ENCODE measurements at places on chromosomes 13 and 19.

DNA sequence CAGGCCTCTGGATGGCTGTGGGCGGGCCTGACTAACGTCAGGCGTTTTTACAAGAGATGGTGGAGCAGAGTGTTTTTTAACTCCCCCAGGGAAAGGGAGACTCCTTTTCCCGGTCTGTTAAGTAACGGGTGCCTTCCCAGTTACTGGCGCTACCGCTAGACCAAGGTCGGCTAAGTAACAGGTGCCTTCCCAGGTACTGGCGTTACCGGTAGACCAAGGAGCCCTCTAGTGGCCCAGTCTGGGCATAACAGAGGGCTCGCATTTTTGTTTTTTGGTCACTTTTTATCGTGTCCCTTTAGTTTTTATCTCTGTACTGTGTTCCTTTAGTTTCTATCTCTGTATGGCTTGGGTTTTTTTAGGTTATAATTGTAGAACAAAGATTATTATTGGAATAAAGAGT is 10.0 kb downstream of the ZNF383 start:
- peak; percentile 38 for DNase-seq

DNA sequence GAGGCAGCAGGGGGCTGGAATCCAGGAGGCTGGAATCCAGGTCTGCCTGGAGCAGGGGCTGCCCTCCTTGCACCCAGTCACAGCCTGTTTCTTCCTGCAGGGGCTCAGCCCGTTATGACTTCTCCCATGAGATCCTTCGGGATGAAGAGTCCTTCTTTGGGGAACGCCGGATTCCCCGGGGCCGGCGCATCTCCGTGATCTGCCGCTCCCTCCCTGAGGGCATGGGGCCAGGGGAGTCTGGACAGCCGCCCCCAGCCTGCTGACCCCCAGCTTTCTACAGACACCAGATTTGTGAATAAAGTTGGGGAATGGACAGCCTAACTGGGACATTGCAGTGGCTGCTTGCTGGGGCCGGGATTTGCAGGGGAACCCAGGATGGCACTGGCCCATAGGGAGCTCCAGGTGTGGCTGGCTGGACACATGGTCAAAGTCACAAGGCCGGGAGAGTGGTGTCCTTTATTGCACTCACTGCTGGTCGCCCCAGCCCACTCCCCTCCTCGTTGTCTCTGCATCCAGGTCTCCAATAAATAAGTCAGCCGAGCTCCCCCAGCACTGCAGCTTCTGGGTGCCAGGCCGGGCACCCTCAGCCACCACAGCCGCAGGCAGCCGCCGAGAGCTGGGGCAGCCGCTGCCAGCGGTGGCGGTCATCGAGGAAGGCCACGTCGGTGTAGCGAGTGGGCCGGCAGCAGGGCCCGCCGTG is 872 bp downstream of the PSPN start:
- no peak for DNase-seq

DNA sequence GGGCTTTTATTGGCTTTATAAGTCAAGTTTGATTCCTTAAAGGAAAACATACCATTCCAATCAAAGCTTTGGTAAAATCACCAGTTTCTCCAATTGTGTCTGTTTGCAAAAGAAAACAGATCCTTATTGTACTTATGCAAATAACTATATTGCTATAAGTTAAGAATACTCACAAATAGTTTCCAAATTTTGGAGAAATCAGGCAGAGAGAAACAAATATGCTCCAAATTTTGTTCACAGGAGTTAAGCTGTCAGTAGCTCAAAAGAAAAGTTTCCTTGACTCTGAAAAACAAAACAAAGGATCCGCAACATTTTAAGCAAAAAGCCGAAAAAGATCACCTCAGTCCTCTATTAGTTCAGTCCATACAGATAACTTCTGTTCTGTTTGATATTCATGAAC is 19.2 kb upstream of the IGFL4 start:
- DNase-seq = no peak

DNA sequence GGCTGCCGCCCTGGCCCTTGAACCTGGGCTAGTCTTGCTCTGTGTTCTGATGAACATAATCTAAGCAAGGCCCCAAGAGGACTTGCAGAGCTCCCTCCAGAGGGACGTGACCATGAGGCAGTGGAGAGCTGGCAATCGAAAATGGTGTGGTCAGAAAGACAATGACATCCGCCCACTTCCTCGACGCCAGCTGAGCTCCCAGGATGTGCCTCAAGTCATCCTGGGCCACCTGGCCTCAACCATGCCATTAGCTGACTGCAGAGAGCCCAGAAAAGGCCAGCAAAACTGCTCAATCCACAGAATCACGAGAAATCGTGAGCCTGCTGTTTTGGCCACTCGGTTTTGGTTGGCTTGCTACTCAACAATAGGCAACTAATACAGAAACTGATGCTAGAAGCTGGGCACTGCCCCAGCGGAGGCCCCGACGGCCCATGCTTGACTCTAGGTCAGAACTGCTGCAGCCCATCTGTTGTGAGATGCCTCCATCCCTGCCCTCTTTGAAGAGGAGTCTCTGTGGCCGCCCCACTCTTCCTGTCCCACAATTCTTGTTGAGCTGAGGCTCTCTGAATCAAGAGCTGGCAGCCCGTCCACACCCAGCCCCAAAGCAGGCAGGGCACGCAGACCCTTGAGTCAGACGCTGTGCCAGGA is 53.3 kb downstream of the STK24 start:
- peak; percentile 62 for DNase-seq

- peak; percentile 81 for DNase-seq
These were observed 16.0 kb upstream of the ERCC1 start for GRCh38 chr19:45439569-45440258.

DNA sequence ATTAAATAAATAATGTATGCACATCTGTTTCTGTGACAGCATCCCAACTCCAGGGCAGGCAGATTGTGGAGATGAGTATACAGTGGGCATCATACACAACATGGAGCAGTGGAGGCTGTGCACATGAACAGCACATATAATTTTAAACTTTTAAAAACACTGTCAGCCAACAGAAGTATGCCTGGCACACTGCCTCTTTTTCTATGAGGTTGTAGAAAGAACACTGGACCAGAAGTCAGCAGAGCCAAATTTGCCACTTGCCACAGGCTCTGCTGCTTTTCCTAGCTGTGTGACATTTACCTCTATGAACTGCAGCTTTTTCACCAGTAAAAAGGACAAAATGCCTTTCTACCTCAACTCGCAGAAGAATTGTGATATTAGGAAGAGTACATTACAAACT is 118.7 kb downstream of the FRY start:
- no peak for DNase-seq

GRCh38 chr19:41324921-41325639 is 15.1 kb downstream of the CCDC97 start:
- DNase-seq = no peak

GRCh38 chr13:50055454-50055853 is 40.2 kb downstream of the KCNRG start:
- DNase-seq = no peak

GRCh38 chr13:34070006-34070405 is 252.1 kb downstream of the RFC3 start:
- no peak for DNase-seq

- no peak for DNase-seq
These were observed 46.2 kb downstream of the SKA3 start for GRCh38 chr13:21130116-21130515.

- no peak for DNase-seq
These were observed 136.3 kb downstream of the KLF5 start for GRCh38 chr13:73195091-73195490.

DNA sequence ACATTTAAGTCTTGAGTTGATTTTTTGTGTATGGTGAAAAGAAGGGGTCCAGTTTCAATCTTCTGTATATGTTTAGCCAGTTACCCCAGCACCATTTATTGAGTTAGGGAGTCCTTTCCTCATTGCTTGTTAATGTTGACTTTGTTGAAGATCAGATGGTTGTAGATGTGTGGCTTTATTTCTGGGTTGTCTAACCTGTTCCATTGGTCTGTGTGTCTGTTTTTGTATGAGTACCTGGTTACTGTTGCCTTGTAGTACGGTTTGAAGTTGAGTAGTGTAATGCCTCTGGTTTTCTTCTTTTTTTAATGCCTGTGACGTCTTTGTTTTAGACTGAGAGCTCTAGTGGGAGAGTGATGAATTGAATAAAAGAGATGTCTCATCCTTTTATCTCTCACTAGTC is 83.2 kb downstream of the NBEA start:
- DNase-seq = no peak

DNA sequence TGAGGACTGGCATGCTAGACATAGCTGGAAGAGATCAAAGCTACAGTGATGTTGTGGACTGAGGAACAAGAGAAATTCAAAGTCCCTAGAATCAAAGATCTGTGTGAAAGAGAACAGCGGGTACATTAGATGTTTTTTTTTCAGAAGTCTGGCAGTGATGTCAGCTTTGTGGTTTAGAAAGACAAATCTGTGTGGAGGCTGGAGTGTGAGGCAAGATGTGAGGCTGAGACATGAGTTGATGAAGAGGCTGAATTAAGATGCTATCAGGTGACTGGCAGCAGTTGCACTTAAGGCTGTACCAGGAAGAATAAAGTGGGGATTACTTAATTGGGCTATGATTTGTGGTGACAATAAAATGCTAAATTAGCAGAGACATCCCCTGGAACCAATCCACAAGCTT is 46.5 kb downstream of the DNAJC3 start:
- no peak for DNase-seq

DNA sequence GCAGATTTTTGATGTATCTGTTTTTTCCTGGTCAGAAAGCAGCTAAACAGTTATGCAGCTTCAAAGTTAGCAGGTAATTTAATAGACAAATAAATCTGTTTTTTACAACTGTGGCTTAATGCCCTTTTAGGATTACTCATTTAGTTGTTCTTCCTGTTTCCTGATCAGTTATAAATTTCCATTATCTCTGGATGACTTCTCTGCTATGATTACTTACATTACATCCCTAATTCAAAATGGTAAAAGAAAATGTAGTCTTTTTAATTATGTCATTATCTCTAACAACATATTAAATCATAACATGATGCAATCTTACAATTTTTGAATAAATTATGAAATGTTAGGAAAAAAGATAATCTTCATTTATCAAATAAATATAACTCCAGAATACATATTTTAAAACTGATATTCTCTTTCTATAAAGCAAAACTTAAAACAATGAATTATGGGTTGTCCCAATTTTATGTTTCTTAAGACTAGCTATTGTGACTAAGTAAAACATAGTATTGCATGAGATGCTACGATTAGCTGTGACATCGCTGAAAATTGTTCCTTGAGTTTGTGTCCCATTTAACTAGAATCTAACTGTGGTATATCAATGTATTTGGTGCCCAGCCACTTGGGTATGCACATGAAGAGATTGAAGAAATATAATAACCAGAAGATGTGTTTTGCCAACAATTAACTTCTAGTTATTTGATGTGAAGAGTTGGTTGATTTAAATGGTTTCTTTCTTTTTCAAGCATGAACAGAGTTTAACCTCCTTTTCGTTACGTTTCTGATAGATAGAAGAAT is 605.3 kb upstream of the SPRY2 start:
- DNase-seq = no peak

DNA sequence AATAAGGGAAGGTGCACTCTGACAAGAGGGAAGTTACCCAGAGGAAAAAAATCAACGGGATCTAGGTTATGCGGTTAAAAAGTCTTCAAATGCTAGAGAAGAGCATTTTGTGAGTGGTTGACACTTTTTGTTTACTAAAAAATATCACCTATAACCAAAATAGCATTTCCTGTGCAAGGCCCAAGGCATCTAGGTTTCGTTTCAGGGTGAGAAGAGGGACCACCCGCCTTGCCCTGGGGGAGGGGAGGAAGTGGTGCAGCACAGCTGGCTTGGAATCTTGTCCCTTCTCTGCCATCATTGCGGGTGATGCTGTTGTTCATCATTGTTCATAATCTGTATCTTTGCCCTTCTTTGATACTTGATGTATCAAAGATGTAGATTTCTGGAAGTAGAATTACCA is 80.6 kb downstream of the NUFIP1 start:
- no peak for DNase-seq

DNA sequence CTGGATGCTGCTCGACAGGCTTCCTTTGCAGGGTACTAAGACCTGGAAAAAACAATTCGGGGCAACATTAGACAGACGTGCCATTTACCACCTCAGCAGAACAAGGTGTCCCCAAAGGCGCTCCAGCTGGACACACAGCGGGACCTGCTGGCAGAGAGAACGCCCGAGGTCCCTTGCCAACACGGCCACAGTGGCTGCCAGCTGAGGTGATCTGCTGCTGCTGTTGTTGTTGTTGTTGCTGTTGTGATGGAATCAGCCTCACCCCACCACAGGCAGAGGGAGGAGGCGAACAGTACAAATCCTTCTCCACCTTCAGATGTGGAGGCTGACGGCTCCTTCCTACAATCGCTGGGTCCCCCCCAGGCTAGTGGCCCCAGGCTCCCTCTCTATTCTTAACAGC is 25.2 kb downstream of the ANKRD27 start:
- no peak for DNase-seq
